Fibroblast of the aortic adventitia (primary cell): ENCODE measurements at places on chromosomes 7 and 10.

- DNase-seq: no peak
These were observed 52.7 kb downstream of the VWDE start for GRCh38 chr7:12350971-12351370.

- peak; percentile 85 for DNase-seq
These were observed 293.5 kb upstream of the AKR1E2 start for GRCh38 chr10:4532467-4532866.

DNA sequence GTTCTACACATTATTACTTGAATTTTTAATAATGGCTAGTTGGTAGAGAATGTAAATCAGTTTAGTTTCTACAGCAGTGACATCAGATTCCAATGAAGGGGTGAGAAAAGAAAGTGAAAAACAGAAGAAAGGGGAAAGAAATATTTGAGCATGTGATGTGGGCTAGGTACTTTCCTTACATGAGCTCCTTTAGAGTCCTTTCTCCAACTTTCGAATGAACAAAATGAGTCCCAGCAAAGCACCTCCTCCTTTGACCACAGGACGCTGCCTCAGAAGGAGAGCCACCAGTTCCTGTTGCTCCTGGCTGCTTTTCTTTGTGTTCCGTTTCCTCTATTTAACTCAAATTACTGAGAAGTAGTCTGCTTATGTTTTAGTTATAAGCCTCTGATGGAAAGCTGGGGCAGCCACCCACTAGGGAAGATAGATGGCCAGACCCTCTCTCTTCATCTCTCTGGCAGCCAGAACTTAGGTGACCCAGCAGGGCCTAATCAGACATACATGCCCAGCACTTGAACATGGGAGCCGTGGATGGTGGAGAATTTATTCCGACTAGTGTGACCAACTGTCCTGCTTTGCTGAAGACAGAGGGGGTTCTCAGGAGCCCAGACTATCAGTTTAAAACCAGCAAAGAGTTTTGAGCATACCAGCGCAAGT is 82.4 kb upstream of the NME8 start:
- no peak for DNase-seq

DNA sequence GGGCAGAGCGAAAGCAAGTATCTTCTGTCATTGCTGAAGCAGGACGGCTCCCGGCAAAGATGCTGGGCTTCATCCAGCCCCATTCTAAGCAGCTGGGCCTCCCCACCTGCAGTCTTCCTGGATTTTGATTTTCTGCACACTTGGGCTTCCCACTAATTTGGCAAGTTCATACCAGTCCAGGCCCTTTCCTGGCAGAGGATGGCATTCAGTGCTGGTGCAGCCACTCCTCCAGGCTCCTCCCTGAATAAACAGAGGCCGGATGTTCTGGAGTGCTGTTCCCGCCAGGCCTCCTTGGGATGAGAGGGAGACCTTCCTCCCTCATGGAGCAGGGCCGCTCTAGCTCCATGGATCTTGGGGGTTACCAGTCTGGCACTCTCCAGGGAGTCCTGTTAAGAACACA is 3.4 kb downstream of the BAG3 start:
- peak; percentile 35 for DNase-seq

DNA sequence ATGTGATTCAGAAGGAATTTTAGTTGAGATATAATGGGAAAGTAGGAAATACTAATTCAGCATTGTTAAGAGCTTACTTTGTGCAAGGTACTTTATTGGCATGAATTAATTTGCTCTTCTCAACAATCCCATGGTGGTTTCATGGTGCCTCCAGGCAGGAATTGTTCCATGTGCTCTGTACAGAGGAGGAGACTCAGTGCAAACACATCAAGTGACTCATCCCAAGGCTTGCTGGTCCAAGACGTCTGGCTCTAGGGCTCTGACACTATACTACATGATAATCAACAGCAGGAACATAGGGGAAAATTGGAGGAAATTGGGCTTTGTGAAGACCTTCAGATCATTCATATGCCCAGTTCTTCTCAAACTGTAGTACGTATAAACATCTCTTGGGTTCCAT is 66.5 kb upstream of the PRKG1 start:
- DNase-seq: peak; percentile 65

DNA sequence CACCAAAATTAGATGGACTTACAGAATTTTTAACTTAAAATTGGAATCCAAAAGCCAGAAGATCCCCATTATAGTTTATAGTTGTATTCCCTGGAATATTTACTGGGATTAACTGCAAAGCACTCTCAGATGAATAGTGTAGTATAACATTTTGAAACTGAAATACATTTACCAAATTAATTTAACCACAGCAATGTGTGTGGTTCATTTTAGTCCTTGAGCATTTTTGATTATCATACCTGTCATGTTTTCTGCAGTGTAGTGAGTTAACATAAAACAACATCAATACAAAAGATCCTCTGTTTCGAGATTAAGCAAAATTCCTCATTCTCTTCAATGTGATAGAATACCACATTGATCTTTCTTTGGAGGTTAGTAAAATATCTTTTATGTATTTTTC is 3.7 kb downstream of the VIM start:
- DNase-seq: peak; percentile 14
